ENCODE measurements at places on chromosomes 2 and 18.

DNA sequence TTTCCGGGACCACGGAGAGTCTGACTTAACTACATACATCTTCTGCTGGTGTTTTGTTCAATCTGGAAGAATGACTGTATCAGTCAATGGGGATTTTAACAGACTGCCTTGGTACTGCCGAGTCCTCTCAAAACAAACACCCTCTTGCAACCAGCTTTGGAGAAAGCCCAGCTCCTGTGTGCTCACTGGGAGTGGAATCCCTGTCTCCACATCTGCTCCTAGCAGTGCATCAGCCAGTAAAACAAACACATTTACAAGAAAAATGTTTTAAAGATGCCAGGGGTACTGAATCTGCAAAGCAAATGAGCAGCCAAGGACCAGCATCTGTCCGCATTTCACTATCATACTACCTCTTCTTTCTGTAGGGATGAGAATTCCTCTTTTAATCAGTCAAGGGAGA, 23.1 kb downstream of the ICOS start:
- no peak for DNase-seq

- no peak for DNase-seq
Observed at GRCh38 chr18:31655354-31655753, 29.0 kb downstream of the B4GALT6 start.

DNA sequence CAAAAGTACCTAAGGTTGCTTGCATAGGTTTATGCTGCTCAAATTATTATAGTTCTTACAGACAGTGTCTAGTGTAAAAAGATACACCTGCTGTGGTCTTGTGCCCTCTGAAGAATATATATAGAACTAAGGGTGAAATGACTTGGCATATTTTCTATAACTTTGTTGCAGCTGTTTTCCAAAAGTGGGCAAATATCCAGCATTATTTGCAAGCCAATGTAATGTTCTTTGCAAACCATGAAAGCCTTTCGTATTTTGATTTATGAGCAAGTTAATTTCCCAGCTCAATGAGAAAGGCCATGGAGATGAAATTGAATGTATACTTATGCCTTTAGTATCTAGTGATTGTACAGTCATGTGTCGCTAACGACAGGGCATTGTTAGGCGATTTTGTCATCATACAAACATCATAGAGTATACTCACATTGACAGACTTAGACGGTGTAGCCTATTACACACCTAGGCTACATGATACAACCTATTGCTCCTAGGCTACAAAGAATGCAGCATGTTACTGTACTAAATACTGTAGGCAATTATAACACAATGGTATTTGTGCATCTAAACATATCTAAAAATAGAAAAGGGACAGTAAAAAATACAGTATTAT, 116.3 kb downstream of the PLCL1 start:
- no peak for DNase-seq

DNA sequence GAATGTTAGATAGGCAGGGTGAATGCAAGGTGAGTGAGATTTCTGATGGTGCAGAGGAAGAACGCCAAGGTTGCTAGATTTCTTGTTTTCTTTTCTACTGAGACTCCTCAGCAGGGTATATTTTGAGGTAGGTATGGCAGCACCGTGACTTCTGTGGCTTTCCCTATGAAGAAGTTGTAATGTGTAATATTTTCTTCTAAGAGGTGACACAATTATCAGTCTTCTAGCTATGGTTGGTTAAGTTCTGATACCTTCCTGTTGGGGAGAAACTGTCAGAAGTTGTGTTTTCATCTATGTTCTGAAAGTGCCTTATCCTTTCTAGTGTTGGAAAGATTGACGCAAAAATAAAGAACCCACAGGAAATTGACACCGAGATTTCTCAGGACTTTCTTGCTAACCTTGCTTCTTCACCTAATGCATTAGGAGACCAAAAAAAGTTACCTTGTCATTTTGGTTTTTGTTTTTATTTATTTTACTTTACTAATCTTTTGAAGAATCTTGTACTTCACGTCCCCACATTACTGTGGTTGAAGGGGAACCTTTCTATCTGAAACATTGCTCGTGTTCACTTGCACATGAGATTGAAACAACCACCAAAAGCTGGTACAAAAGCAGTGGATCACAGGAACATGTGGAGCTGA, 11.9 kb downstream of the IL18R1 start:
- no peak for DNase-seq

DNA sequence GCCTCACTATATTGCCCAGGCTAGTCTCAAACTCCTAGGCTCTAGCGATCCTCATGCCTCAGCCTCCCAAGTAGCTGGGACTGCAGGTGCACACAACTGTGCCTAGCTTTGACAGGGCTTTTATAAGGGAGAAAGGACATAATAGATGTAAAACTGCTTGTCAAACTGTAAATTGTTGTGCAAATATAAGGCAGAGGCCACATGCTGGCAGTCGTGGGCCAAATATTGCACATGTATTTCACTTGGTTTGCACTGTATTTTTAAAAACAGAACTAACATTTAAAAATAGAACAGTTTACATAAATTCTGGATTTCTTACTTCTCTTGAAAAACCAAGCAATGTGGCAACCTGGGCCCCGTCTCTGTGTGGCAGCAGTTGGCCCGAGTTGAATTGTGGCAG, 31.2 kb upstream of the MYO3B start:
- DNase-seq, result no peak

- peak; percentile 63 for DNase-seq
Observed at GRCh38 chr2:46878886-46879285, 36.7 kb downstream of the MCFD2 start.

DNA sequence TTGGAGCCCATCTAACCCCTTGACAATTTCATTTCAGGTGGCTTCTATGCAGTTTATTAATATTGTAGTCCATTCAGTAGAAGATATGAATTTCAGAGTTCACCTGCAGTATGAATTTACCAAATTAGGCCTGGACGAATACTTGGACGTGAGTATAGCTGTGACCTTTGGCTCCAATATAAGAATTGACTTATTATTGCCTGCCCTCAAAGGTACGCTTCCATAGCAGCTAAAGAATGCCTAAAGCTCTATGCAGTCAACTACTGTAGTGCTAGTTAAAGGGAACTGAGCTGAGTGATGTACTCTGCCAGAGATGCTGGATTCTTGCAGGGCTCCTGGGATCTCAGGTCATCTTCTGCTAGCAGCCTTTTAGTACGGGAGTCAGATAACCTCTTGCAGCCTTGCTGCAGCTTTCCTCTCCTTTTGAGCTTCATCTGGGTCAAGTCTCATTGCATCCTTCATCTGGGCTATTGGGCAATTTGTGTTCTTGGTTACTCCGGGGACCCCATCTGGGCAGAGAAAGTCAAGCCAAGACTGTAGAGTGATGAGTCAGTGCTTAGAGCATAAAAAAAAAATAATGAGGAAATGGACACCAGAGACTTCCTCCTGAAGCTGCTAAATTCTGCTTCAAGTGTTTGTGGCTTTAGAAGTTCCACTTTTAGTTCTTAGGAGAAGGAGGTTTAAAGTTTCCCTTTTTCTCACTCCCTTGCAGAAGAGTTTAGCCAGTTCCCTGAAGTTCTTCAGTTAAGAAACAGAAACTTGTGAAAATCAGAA, 105.6 kb downstream of the PRPF40A start:
- peak; percentile 38 for DNase-seq

DNA sequence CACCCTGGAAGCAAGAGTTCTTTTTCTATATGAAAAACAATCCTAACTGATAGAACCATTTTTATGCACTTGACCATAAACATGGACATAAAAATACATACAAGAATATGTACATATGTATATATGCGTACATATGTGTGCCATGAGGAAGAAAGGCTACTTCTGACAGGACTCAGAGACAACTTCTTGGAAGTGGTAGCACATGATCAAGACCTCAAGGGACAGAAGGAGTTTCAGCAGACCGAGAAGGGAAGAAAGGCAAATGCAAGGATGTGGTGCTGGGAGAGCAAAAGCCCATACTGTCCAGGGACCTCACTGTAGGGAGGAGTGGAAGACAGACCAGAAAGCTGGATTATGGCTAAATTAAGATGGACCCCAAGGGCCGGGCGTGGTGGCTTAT, 11.4 kb upstream of the NPAS2 start:
- no peak for DNase-seq

Data from hippocampal formation (tissue), 2 donors.